Coronary artery (tissue), 2 donors: ENCODE measurements at places on chromosomes 5 and 9.

DNA sequence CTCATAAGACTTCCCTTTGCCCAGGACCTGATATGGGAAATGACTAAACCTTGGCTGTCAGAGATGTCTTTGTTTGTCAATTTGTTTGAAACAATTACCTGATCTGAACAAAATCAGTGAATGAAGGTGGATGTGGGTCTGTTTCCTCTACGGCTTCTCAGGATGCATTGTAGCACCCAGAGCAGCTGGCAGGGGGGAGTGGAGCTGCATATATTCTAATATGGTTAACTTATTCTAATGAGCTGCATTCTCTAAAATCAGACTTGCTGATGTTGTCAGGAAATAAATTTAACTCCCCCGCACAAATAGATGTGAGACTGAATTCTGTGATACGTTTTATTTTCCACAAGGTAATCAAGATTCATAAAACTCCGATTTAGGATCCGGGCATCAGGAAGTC, 665.4 kb downstream of the MAT2B start:
- DNase-seq, result no peak

GRCh38 chr9:694092-694402, 147.4 kb upstream of the DMRT1 start:
- no peak for DNase-seq

DNA sequence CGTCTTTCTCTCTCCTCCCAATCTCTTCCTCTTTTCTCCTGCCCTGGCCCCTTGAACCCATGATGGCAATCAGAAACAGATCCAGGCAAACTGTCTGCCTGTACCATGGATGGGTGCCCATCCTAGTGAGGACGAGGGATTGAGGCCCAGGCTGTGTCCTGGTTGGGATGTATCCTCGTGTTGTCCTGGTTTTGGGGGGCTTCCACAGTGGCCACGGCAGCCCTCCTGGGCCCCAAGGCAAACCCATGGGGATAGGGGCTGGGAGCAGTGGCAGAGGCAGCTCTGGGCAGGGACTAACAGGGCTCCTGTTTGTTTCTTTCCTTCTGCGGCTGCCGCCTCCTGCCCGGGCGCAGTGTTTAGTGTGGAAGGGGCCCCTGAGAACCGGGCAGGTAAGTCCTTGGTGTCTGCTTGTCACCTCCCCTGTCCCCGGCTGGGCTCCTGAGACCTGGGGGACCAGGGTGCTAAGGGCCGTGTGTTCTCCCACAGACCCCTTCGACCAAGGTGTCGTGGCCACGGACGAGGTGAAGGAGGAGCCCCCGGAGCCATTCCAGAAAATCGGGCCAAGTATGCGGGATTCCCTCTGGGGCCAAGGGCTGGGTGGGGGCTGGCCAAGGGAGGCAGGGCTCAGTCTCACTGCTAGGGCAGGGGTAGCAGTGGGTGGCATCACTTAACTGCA, 70.0 kb downstream of the AMBP start:
- DNase-seq, result peak; percentile 58

DNA sequence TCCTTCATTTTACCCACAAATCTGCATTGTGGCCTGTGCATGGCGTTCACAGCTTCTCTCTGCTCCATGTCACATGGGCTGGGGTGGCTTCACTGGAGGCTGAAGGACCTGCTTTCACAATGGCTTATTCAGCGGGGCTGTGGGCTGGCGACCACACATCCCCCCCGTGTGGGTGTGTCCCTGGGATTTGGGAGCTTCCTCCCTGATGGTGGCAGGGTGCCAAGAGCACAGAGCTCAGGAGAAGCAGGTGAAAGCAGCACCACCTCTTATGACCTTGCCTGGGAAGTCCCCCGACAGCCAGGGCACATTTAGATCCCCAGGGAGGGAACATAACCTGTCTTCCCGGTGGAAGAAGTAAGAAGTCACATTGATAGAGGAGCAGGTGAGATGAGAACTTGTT, 5.0 kb upstream of the MED10 start:
- no peak for DNase-seq

- no peak for DNase-seq
Observed at GRCh38 chr5:115184770-115185169, 15.1 kb upstream of the TRIM36 start.

- peak; percentile 74 for DNase-seq
Observed at GRCh38 chr9:127520941-127521918, 69.9 kb downstream of the LRSAM1 start.

DNA sequence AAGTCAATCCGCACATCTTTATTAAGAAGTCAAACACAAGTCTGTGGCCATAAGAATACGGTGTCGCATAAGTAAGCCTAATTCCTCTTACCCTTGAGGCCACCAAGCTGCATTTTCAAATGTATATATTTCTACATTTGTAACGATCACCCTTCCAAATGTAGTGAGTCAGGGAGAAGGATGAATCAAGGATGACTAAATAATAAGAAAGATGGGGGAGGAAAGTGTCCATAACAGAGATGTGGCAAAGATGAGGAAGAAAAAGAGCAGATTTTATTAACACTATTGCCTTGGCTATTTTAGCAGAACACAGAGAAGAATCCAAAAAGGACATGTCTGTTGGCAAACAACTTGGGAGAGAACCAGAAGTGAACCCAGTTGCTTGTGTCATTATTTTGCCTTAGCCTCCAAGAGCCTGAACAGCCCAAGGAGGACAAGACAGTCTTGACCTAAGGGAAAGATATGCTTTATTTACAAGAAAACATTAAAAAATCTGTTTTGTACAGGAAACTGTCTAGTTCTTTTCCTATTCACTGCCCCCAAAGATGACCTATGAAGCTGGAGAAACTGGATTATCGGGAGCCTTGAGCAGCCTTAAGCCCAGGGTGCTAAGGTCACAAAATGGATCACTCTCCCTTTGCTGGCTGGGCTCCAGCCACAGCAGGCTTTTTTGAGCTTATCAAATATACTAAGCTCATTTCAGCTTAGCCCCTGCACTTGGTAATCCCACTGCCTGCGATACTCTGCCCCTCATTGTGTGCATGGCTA, 101.5 kb downstream of the PLCXD3 start:
- DNase-seq, result no peak

DNA sequence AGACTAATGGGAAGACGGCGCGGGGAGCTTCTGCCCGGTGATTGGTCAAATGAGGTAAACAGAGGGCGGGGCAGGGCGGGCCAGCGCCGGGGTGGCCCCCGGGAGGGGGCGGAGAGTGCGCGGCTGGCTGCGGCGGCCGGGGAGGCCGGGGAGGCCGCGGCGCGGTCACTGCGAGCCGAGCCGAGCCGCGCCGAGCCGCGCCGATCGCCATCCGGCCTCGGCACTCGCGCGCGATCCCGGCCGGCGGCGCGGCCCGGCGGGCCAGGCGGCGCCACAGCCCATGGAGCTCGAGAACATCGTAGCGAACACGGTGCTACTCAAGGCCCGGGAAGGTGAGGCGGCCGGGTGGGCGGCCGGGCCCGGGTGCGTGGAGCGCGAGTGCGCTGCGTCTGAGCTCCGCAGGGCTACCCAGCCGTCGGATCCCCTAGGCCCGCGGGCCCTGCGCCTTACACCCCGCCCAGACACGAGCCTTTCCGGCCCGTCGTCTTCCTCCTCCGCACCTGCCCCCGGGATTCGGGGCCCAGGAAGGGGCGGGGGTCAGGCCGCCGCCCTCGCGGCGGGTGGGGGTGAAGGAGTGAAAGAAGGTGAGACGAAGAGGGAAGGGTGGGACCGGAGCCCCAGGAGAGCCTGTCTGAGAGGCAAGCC, at the start of gene GRK6:
Gene GRK6, plus strand, starts transcription at position 111 of the 645 bp plus-strand sequence. Its CDS starts 170 bp downstream, at position 281.
- DNase-seq, result peak; percentile 80

DNA sequence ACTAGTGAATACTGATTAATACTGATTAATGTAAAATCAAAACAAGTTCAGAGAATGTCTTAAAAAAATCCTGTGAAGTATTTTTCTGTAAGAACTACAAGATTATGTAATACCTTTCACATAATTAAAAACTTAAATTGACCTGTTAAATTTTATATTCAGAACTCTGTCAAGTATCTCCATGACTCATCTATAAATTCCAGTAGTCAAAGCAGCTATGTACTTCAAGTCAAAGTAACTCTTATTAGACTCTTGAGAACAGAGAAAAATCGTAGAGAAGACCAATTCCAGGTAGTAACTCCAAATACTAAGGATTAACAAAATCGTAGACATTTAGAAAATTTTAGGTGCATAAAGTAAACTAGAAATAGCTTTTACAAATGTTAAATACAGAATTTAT, 77.1 kb downstream of the HOMER1 start:
- DNase-seq, result no peak

DNA sequence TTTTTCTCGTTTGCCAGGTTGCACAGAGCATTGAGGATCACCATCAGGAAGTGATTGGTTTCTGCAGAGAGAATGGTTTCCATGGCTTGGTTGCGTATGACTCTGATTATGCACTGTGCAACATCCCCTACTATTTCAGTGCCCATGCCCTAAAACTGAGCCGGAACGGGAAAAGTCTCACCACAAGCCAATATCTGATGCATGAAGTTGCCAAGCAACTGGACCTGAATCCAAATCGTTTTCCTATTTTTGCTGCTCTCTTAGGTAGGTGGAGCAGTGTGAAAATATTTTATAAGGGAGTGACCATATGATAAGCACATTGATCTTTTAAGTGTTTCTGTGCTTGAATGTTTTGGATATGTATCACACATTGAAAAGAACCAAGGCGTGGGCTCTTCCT, 17.7 kb upstream of the FAM120AOS start:
- no peak for DNase-seq

- DNase-seq, result no peak
Observed at GRCh38 chr9:69458176-69458575, 133.2 kb downstream of the ENTREP1 start.

DNA sequence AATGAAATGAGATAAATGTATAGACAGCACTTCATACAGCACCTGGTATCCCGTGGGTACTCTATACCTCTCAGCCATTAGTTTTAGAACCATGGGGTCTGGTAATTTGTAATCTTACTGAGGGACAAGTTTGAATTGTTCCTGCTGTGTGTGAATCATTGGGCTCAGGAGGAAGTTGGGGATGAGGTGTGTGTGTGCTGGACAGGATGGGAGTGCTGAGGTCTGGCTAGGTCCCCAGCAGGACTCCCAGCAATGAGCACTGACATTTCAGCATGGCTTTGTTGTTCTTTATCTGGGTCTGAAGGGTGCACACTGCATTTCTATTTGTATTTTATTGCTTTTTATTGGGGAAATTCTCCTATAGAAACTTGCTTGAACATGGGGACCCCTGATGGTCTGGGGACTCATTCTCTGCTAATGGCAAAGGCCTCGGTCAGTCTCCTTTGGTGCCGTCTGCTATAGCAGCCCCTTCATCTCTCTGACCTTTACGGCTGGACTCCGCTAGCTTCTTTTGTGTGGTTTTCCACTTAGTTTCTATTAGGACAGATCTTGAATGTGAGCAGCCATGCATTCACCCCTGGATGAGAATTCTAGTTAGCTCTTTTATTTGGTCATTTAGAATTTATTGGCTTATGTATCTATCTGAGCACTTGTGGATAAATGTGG, 98.1 kb downstream of the SREK1 start:
- DNase-seq, result no peak

- no peak for DNase-seq
Observed at GRCh38 chr5:149730620-149731331, 666 bp downstream of the PPARGC1B start.

DNA sequence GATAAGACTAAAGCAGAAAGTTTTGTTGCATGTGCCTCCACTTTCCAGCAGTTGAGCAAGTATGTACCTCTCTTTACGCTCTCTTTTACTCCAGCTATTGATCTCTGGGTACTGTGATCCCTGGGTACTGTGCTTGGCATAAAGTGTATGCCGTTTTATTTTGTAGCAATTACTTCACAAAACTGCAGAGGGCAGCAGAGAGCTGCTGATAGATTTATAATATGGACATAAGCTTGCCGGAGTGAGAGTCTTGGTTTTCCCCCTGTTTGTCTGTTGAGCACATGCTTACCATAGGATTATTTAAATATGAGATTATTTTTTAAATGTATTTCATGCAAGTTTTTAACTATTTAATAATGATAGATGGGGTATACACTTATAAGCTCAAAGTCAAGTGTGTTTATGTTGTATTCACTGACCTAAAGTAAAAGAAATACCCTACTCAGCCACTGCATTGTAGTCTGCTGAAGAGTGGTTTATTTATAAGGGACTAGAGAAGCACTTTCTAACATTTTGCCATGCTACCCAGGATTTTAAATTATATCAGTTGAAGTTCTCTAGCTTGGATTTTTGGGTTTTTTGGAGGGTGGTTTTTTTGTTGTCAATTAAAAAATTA, 13.0 kb downstream of the TTC1 start:
- no peak for DNase-seq

GRCh38 chr9:136667940-136668760, 5.4 kb downstream of the EGFL7 start:
- DNase-seq, result no peak
